ENCODE measurements at places on chromosomes 16 and 17. TPM values are rescaled to one million over a fixed set of nuclear protein-coding genes. Genes with fewer than 3 reads are reported as not detected.

GRCh38 chr16:10016752-10017151 lies 165.5 kb downstream of the GRIN2A start:
- DNase-seq, result no peak

DNA sequence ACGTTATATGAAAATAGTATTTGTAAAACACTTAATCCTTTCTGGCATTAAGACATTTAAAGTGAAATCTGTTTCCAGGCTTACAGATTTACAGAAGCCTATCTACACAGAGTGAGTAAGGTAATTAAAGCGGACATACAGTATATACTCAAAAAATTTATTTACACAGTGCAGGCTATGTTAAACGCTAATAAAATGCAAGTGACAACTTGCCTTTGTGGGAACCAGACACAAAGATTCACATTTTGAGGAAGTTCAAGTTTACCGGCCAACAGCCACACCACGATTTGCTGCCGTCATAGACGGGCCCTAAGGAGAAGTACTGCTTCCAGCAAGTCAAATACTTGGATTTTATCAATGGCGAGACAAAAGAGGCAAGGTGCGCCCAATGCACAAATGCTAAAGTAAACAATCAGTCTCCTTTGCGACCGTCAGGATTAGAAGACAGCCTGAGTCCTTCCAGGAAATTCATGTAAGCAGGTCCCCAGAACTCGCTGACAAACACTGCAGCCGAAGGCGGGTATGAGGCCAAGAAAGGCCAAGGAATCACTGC lies 801 bp downstream of the VPS35 start:
- no peak for DNase-seq

DNA sequence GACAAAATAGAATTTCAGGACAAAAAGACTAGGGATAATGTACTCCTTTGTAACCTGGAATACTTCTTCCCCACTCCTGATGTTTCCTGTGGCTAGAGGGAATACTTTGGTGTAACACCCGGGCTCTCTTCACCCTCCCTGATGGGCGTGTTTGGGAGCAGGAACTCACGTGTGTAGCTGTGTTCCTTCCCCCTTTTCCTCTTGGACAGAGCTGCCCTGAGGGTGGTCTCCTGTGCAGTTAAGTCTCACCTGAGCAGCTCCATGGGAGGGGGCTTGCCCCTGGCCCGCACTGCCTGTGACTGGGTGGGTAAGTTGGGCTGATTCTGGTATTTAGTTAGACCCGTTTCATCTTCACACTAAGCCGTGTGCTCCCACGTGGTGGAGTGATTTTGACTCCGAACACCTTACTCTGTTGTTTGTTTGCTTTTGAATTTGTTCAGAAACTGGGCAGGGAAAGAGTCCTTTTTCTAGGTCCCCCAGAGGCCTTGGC lies 87.9 kb downstream of the OR1D5 start:
- no peak for DNase-seq

DNA sequence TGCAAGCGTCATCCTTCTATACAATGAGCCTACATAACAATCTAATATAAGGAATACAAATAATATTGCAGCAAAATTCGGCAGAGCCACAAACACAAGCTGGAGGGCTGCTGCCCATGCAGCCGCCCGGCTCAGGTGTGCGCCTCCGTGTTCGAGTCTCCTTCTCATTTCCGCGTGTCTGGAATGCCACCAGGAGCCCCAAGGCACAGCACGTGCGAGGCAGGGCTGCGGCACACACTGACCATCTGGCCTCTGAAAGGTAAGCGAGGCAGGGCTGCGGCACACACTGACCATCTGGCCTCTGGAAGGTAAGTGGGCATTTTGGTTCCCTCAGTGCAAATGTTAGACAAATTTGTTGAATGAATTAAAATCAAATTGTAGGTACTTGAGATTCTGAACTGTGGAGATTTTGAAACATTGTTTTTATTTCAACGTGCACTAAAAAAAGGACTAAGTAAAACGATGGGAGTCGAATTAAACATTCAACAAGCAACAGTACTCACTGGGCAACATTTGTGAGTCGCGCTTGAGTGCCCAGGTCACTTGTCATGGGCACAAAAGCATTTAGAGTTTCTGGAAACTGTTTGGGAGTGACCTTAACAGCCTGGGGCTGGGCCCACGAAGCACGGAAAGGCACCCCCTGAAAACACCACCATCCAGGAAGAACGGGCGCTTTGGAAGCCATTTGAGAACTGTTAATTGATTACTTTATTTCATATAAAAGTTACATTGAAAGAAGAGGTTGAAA lies 37.4 kb downstream of the ZDHHC7 start:
- DNase-seq, result no peak

DNA sequence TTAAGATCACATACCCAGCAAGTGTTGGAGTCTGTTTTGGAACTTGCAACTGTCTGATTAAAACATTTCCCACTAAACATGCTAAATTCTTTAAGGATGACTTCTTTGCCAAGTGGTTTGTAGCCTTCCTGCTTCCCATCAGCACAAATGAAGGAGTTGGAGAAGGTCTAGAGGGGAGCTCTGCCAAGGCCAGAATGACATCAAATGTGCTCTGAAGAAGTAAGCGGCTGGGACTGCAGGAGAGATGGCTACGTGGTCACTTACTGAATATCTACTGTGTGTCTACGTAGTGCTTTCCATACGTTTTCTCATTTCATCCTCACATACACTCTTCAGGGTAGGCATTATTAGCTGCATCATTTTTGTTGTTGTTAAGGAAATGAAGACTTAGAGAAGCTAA lies 135.7 kb upstream of the NLRP1 start:
- no peak for DNase-seq

The C17orf50 gene
- polyA plus RNA-seq, result not detected

The SNX20 gene
- polyA plus RNA-seq, result 1.3 TPM

The PHOSPHO1 gene
- polyA plus RNA-seq, result 1.5 TPM

Data from left lung (tissue), 14 donors.